ENCODE measurements at places on chromosomes 7 and 10. TPM values are rescaled to one million over a fixed set of nuclear protein-coding genes. Genes with fewer than 3 reads are reported as not detected.

Gene CH25H
- total RNA-seq, result 0.44 TPM

DNA sequence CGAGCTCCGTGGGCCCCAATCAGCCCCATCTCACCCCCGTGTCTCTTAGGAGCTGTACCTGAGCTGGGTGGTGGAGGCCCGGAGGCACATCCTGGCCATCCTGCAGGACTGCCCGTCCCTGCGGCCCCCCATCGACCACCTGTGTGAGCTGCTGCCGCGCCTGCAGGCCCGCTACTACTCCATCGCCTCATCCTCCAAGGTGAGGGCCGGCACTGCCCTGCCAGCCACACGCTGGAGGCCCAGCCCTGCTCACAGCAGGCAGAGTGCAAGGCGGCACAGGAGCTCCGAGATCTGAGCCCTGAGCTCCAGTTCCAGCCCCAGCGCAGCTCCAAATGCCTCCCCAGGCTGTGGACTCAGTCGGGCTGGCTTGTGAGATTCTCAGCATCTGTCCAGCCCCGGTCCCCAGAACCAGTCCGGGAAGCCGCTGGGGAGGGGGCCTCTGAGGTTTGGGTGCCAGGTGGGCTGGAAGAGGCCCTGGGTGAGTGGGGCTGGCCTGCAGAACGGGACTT, 9.3 kb downstream of the TMEM120A start:
- no peak for DNase-seq

DNA sequence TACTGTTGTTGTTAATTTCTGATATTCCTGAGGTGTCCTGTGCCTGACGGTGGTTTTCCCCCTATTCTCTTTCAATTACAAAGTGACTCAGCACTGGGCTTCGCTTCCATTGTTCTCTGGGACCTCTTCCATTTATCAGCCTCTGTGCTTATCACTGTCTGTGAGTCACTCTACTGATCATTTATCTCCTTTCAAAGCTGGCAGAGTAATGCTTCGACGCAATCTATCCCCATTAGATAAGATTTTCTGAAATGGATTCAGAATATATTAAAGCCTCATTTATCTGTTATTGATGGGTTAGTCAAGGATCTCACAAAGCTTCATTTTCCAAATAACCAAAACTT, 679.2 kb downstream of the SDK1 start:
- DNase-seq, result no peak

GRCh38 chr7:106840342-106840741, 24.7 kb upstream of the PIK3CG start:
- DNase-seq, result no peak

Gene AASS
- 79.6 TPM for total RNA-seq

GRCh38 chr10:22832851-22833250, 95.0 kb upstream of the ARMC3 start:
- no peak for DNase-seq

Gene TMEM225B
- 1.1 TPM for total RNA-seq

DNA sequence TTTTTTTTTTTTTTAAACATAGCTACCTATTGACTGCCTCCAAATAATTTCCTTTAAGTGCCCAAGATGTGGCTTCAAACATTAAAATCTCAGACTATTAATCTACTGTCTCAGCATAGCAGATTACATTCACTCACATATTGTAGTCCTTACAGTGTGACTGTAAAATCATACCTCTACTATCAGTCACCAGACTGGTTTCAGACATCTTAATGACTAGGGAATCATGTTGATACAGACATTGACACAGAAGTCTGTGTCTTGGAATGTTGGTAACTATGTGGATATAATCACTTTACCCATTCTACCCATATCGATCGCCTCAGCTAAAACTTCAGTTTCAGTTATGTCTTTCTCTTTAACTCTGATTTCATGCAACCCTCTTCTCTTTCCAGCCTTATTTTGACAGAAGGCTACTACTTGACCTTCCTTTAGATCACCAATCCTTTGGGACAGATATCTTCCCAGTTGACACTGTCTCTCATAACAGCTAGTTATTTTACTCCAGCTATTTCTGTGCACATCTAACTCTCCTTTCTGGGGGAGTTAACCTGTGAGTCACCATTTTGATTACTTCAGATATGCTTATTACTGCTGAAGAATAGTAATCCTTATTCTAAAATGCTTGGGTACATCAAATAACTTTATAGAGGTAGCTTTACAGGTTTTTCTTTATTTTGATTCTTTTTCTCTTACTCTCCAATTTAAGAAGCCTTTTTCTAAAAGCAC, 7.0 kb downstream of the TNKS2 start:
- DNase-seq, result no peak

Gene PLCE1
- 15.6 TPM for total RNA-seq

Gene CAMK1D
- 16.8 TPM for total RNA-seq

DNA sequence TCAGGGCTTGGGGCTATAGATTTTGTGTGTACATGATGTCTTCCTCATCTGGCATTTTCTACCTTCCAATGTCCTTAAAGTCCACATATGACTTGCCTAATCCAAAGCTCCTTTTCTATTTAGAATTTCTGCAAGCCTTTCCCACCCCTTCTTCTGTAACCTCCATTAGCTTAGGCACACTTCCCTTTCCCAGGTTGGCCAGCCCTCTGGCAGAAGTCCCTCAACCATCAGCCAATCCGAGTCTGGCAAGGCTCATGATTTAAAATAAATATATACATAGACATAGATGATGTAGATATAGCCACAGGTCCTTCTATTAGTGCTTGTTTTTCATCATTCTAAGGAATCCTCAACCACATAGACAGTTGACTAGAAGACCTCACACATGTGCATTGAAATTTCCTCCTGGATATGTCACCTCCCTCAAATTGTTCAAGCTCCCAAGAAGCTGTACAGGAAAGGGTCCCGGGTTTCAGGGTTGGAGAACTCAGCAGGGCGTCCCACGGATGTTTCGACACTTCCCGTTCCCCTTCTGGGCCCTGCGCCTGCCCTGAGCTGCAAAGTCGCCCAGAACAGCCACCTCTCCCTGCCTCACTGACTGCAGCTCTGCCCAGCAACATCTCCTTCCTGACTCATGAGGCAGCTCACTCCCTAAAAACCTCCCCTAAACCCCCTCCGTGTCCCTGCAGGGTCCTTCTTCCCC, 20.4 kb upstream of the PIK3AP1 start:
- DNase-seq, result peak; percentile 52

DNA sequence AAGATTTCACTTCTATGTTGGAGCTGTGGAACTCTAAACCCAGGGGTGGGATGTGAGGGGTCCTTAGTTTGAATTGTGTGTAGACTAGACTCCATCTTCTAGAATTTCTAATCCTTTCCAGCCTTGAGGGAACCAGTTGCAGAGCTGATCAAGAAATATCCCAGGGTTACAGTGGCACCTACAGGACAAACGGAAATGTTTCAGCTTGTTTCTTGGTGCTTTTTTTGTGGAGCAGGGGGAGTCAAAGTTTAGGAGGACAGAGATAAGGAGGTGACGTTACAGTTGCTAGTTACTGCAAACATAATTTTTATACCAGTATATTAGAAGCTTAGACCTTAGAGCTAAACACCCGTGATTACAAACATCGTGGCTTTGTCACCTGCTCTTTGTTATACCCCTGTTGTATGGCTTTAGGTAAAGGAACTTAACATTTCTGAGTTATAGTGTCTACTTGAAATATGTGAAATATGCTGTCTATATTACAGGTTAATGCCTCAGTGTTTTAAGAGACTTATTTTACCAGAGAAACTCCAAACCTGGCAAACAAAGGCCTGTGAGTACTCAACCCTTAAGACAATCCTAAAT, 84.5 kb upstream of the DYNC1I1 start:
- no peak for DNase-seq

DNA sequence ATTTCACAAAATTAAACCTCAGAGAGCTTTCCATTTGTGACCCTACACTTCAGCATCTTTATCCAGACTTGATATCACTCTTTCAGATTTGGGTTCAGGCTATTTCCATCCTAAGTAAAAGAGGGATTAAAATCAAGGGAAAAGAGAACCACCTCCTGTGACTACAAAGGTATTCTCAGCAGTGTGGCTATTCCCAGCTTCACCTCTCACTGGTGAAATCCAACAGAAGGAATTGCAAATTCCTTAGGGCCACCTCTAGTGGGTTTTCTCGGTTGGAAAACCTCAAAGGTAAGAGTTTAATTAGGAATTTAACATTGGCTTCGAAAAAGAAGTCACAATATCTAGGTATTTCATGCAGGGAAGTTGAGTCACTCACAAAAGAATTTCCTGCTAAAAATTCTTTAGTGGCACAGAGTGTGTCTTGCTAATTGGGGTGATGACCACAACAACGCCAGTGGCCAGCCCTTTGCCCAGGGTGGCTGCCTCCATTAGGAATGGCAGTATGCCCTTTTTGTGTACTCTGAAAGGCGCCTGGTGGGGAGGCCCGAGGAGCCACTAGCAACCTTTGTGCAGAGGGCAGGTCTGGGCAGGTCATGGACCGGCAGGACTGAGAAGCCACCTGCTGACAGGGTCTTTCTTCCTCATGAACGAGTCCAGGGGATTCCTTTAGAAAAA, 52.2 kb downstream of the SEM1 start:
- no peak for DNase-seq

Gene GIMAP7
- 12.9 TPM for total RNA-seq

DNA sequence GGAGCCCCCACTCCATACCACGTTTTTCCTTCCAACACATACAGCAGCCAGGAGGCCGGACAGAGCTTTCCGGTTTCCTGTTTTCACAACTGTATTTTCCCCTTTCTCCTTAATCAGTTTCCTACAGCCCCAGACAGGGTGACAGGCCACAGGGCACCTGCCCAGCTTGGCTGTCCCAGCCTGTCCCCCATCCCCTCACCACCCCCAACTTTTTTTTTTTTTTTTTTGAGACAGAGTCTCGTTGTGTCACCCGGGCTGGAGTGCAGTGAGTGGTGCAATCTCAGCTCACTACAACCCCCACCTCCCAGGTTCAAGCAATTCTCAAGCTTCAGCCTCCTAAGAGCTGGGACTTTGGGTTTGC, 10.3 kb upstream of the HSPB1 start:
- DNase-seq, result no peak

DNA sequence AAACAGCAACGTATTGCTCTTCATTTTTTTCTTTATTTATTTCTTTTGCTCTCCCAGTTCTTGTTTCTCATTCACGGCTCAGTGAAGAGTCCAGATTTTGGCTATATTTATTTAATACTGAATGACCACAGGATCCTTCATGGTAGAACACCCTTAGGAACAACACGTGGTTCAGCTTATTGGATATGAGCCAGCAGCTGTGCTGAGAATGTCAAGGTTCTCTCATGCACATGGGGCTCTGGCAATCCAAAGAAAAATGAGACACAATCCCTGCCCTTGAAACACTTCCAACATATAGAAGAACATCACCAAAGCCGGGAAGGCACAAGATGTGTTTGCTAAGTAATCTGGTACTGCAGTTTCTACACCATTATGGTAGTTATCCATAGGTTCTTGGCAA, 852.9 kb downstream of the SORCS1 start:
- DNase-seq, result peak; percentile 82

Gene AMPH
- 8.9 TPM for total RNA-seq

DNA sequence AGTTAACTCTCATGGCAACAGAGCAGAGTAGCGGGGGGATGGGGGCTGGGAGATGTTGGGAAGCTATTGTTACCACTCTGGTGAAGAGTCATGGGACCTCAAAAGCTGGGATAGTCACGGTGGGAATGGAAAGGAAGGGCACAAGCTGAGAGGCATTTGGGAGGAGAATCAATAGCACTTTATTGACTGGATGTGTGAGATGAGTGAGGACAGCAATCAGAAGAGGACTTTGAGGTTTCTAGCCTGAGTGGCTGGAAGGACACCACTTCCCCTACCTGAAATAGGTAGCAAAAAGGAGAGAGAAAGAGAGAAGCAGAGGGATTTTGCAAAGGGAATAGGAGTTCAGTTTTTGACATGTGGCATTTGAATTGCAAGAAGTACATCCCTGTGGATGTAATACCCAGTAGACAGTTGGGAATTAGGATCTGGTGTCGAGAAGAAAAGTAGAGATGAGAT, 27.2 kb downstream of the SCD start:
- no peak for DNase-seq

GRCh38 chr10:97321804-97322190, 2.7 kb downstream of the FRAT1 start:
- DNase-seq, result no peak

Gene HOXA5
- 2.0 TPM for total RNA-seq

- DNase-seq, result no peak
These were observed 75.5 kb upstream of the TMEM248 start for GRCh38 chr7:66845379-66846095.

DNA sequence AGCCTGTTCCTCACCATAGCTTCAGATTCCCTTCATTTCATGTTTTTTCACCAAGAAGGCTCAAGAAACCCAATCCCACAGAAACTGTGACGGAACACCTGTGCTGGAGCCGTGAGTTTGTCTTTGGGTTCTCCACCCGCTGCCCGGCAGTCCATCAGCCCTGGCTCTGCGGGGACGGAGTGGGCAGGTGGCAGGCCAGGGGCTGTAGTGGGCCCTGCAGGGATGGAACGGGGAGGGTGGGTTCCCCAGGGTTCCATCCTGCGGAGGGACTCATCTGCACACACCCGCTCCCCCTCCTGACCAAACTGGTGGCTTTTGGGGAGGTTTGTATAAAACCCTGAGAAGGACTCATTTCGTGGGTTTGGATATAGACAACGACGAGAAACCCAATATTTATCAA, 15.0 kb downstream of the CYP17A1 start:
- DNase-seq, result peak; percentile 1

GRCh38 chr7:94514917-94515316, 5.3 kb downstream of the CASD1 start:
- DNase-seq, result no peak

- no peak for DNase-seq
These were observed 60.8 kb upstream of the PLPP4 start for GRCh38 chr10:120396228-120396627.

Gene FEZF1
- total RNA-seq, result not detected

Gene C1QL3
- 0.33 TPM for total RNA-seq

GRCh38 chr7:51606601-51607154, 290.1 kb upstream of the COBL start:
- no peak for DNase-seq

- DNase-seq, result peak; percentile 37
These were observed at the start of gene SNX10 for GRCh38 chr7:26291699-26292538. SNX10 (plus strand) TSS chr7:26291862; CDS start chr7:26346443, 54,581 bp downstream.

GRCh38 chr7:111085356-111085755, 5.6 kb upstream of the LRRN3 start:
- DNase-seq, result no peak

Gene IRF5
- total RNA-seq, result 4.6 TPM

Gene BLOC1S2
- total RNA-seq, result 22.6 TPM

- DNase-seq, result no peak
These were observed 95.0 kb upstream of the POM121L12 start for GRCh38 chr7:52940481-52940880.

- DNase-seq, result no peak
These were observed 5.5 kb downstream of the CUEDC2 start for GRCh38 chr10:102426803-102427287.
